ENCODE measurements at places on chromosomes 3 and 15. TPM values are rescaled to one million over a fixed set of nuclear protein-coding genes. Genes with fewer than 3 reads are reported as not detected.

HRG gene
- total RNA-seq: not detected

- DNase-seq: no peak
These were observed 77.8 kb downstream of the WWTR1 start for GRCh38 chr3:149579838-149580542.

SLC15A2 gene
- 0.02 TPM for total RNA-seq

ABTB1 gene
- total RNA-seq: 1.2 TPM

BRK1 gene
- total RNA-seq: 121 TPM

CHRD gene
- 1.3 TPM for total RNA-seq

GRCh38 chr3:125061170-125061569, 5.4 kb upstream of the HEG1 start:
- no peak for DNase-seq

DNA sequence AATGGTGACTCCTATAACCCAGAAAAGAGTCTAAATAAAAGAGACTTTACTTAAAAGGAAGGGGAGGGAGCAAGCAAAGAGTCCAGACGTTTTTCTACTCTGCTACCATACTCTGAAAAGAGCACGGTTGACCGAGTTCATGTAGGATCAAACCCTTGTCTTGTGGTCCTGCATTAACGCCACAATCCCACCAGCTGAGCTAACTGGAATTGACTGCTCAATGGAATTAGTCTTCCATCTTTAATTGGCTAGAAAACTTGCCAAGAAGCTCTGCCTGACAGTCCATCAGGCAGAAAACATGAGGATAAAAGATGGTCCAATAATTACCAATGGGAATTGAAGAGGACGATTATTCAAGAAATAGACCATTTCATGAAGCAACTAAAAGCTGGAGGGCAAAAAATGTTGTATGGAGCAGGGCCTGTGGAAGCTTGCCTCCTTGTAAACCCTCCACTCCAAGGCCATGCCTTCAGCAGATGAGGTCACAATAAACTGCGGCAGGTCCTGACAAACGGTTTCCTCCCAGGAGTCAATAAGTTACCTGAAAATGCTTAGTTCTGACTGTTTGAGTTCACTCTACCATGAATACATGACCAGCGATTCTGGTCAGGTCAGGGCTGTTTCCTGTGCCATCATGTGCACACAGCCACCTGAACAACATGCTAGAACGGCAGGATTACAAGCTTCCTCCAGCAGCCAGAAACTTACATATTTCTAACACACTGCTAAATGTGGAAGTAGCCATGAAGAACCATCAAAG, 35.6 kb upstream of the ARHGEF3 start:
- no peak for DNase-seq

- no peak for DNase-seq
These were observed 28.6 kb downstream of the TASOR start for GRCh38 chr3:56654460-56654859.

- DNase-seq: no peak
These were observed 828 bp upstream of the ATOSA start for GRCh38 chr15:52680041-52680391.

- no peak for DNase-seq
These were observed 3.2 kb downstream of the NEIL1 start for GRCh38 chr15:75349851-75350588.

All from H4 (cell line).